ENCODE measurements at places on chromosomes 2 and 18.

DNA sequence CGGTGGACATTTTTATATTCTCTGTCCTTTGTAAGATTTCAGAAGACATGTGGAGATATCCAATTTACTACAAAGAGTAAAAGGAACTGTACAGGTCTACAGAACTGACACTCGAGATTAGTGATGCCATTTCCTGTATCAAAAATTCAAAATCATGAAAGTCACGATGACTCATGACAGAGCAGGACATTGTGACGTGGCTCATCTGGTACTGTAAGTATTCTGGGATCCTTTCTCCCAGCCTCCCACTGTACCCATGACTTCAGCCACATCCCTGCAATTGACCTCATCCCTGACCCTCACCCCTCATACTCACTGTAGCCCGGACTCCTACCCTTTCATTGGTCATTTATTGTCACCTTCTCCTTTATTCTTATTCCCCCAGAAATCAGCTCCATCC lies 736.5 kb downstream of the EPHA4 start:
- DNase-seq: peak; percentile 63

DNA sequence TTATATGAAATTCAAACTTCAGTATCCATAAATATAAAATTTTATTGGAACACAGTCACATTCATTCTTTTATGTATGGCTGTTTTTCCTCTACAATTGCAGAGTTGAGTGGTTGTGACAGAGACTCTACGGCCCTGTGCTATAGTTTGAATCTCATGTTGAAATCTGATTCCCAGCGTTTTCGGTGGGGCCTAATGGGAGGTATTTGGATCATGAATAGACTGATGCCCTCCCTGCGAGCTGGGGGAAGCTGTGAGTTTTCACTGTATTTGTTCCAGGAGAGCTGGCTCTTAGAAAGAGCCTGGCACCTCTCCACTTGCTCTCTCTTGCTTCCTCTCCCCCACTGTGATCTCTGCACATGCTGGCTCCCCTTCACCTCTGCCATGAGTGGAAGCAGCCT lies 1.7 kb downstream of the PFN4 start:
- DNase-seq: no peak

GRCh38 chr18:31274931-31275330 lies 43.0 kb upstream of the DSG1 start:
- DNase-seq: no peak

DNA sequence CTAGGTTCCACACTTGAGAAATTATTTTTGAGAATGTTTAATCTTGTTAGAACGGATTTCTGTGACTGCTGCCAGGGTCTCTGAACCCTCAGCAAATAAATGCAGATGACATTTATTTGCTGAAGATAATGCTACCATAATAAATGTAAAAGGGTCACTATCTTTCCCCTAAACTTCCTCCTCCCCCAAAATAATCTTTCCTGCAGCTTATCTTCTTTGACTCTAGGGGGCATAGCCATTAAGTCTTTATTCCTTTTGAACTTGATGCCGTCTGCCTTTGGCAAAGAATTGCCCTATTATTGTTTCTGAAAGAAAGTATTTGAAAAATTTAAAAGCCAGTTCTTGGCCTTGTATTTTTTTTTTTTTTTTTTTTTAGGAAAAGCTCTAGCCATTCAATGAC lies 63.6 kb upstream of the ACSL3 start:
- DNase-seq: peak; percentile 37

Data from M059J (cell line).